ENCODE measurements at places on chromosomes 3 and 15.

DNA sequence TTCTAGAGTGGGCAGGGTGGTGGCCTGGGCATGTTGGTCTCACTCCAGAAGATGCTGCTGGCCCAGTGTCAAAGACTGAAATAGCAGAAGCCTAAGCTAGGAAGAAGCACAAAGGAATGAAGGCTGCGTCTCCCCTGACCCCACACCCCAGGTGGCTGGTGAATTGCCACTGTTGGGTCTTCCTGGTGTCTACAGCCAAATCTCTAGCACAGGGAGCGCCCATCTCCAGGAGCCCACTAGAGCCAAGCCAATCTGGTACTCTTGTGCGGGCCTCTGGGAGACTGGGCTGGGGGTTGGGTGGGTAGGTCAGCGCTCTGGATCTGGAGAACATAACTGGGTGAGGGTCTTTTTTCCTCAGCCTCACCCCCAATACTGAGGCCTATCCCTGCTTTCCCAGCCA, 894 bp downstream of the TUSC2 start:
- DNase-seq = no peak

GRCh38 chr3:44055951-44056350, 185.7 kb upstream of the TOPAZ1 start:
- no peak for DNase-seq

DNA sequence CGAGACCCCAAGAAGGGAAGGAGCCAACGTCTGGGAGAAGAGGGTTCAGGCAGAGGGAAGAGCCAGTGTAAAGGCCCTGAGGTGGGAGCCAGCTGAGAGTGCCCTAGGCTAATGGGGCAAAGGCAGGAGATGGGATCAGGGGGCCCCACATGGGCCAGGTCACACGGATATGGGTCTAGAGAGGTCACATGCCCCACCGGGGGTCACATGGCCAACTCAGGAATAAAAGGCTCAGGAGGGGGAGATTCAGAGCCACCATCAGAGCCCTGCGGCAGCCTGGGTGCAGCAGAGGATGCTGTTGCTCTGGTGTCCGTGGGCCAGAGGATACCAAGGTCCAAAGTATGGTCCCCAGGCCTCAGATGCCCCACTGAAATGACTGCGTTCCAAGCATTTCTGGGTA, 55.3 kb upstream of the SLC6A6 start:
- DNase-seq = no peak

DNA sequence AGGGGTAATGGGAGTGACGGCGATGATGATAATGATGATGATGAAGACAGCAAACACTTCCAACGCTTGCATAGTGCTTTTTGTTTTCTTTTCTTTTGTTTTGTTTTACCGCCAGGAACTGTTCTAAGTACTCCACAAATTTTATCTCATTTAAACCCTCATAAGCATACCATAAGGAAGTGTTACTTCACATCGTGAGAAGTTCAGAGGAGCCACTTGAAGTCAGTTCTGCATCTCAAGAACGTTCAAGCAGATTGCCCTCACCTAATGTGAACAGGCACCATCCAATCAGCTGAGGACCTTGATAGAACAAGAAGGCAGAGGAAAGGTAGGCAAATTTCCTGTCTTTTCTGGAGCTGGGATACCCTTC, 104.1 kb downstream of the LSM3 start:
- DNase-seq = no peak

GRCh38 chr15:47778263-47778770, 61.0 kb downstream of the SEMA6D start:
- no peak for DNase-seq

GRCh38 chr15:100689131-100689899, 86.9 kb downstream of the ASB7 start:
- DNase-seq = no peak

DNA sequence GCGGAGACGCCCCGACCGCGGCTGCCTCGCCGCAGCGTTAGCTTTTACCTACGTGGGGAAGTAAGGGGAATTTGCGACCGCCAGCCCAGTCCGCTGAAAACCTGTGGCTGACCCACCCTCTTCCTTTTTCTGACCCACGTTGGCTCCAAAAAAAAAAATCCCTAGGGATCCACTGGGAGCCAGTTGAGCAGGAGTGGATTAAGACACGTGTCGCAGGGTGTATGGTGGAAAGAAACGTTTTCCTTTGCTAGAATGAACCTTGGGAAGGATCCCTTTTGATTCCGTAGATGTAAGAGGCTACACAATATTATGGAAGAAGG, 575 bp upstream of the PCYT1A start:
- DNase-seq = no peak

GRCh38 chr3:182609575-182610156, 183.6 kb upstream of the ATP11B start:
- no peak for DNase-seq

Measured in activated CD4-positive, alpha-beta T cell treated with anti-CD3 and anti-CD28 coated beads for 24 hours (primary cell).